ENCODE measurements at places on chromosomes 1 and 21. TPM values are rescaled to one million over a fixed set of nuclear protein-coding genes. Genes with fewer than 3 reads are reported as not detected.

DNA sequence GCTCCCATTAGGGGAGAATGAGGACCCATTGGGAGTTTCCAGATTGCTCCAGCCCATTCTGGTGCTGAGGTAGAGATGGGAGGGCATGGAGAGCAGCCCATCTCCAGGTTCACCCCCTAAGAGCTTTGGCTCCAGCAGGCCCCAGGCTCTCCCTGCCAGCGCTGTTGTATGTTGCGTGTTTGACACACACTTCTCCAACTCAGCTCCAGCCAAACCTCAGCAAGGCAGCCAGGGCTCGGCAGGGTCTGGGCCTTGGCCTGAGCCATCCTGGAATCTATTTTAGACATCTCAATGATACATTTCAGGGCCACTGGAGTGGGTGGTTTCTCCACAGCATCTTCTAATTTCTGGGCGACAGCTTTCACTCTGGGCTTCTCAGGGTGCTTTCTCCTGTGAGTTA, 117.0 kb downstream of the NAV1 start:
- no peaks in the 10 kb centered on the region for H3K36me3 ChIP-seq
- H3K4me1 ChIP-seq: peaks cover 15% of the 10 kb centered on the region
- no peaks in the 10 kb centered on the region for H3K27me3 ChIP-seq
- DNase-seq: no peak

Gene ZNF683
- 0.40 TPM for total RNA-seq

DNA sequence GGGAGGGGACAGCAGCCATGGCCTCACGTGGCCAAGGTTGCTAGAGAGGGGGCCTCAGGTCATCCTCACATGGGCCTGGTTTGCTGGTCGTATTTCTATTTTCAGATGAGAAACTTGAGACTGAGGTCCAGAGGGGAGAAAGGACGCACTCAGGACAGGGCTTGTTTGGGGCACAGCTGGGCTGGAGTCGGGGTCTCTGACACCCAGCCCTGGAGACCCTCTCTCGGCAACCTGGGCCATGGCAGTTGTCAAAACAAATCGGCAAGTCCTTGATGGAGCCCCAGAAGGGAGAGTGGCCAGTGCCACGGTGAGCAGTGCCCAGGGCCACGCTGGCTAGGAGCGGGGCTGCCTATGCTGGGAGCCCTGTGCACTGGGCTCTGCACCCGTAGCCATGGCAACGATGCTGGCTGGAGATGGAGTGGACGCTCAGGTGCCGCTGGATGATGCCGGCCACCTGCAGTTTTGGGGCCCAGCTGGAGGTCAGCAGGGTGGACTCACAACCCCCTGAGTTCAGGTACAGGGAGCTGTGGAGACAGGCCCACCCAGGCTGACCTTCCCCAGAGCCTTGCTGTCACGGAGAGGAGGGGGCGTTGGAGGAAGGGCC, 11.1 kb downstream of the LRRC3 start:
- DNase-seq: no peak
- H3K4me3 ChIP-seq: no peak overlapping the region
- H3K4me1 ChIP-seq: no peaks in the 10 kb centered on the region

Gene PRKCZ
- 149 TPM for total RNA-seq

Gene GOLT1A
- 4.1 TPM for total RNA-seq

Gene FAM177B
- 0.54 TPM for total RNA-seq

DNA sequence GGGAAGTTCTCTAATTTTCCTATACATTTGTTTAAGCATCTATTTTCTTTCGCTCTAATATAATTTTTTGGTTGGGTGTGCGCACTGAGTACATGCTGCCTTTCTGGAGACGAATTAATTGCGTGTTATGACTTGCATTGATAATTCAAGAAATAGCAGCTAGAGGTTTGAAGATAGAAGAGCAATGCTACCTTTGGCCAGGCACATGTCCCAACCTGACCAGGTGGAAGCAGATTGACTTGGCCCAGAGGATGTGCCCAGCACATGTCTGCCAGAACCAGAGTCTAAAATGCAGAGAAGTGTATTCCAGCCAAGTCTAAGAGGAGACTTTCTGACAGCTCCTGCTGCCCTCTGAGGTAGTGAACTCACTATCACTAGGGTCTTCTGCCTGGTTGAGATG, 114.3 kb downstream of the SLC35F3 start:
- no peak overlapping the region for H3K4me3 ChIP-seq
- H3K36me3 ChIP-seq: no peaks in the 10 kb centered on the region
- no peak overlapping the region for H3K27ac ChIP-seq
- no peaks in the 10 kb centered on the region for H3K4me1 ChIP-seq
- DNase-seq: no peak
- no peaks in the 10 kb centered on the region for H3K27me3 ChIP-seq

Gene SELENON
- total RNA-seq: 51.3 TPM

- H3K27me3 ChIP-seq: no peaks in the 10 kb centered on the region
- H3K4me1 ChIP-seq: no peaks in the 10 kb centered on the region
- H3K4me3 ChIP-seq: no peak overlapping the region
Measured at GRCh38 chr1:886760-887159, 37.0 kb upstream of the SAMD11 start.

- H3K27me3 ChIP-seq: no peaks in the 10 kb centered on the region
- H3K36me3 ChIP-seq: peaks cover 2% of the 10 kb centered on the region
- no peak overlapping the region for H3K27ac ChIP-seq
- no peak overlapping the region for H3K4me3 ChIP-seq
- DNase-seq: no peak
Measured at GRCh38 chr1:180312926-180313325, 82.9 kb downstream of the LHX4 start.

Gene CAMSAP2
- total RNA-seq: 51.8 TPM

Gene HEATR1
- total RNA-seq: 37.5 TPM

DNA sequence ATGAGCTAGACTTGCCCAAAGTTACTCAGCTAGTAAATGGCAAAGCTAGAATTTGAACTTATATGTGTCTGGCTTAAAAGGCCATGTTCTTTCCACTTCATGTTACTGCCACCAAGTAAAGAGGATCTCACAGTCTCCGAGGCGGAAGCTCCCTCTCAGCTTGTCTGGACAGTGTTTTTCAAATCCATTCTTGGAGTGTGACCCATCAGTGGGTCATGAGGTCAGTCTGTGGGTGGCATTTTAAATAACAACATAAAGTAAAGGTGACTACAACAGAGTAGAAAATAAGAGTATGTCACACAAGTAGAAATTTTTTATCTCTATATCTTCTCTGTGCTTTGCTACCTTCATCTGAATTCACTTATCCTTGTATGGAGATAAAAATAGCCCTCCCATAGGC, 3.2 kb upstream of the HMGB4 start:
- no peak overlapping the region for H3K27ac ChIP-seq
- no peaks in the 10 kb centered on the region for H3K4me1 ChIP-seq

DNA sequence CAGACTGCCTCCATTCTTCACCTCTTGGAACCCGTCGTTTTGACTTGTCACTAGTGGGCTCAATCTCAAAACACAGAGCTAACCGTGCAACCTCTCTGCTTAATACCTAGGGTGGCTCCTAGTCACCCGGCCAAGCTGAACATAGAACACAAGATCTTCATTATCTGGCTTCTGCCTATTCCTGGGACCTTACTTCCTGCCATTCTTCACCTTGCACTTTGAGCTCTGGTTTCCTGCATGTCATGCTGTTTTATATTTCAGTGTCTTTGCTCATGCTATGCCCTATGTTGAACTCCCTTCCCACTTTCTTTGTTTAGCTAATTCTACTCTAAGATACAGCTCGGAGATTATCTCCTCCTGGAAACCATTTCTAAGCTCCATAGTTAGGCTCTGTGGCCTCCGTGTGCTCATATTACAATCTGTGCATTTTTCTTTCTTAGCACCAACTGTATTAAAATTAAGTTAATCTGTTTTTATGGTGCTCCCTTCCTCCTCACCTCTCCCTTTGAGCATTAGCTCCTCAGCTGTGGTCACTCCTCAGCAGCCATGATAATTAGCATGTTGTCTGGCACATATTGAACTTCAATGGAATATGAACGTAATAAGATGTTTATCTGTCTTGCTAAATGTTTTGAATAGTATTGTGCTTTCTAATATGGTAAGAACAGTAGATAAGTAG, 13.1 kb downstream of the GPSM2 start:
- H3K4me1 ChIP-seq: no peaks in the 10 kb centered on the region
- no peaks in the 10 kb centered on the region for H3K36me3 ChIP-seq
- H3K4me3 ChIP-seq: no peak overlapping the region
- H3K27ac ChIP-seq: no peak overlapping the region
- no peaks in the 10 kb centered on the region for H3K27me3 ChIP-seq
- DNase-seq: no peak

DNA sequence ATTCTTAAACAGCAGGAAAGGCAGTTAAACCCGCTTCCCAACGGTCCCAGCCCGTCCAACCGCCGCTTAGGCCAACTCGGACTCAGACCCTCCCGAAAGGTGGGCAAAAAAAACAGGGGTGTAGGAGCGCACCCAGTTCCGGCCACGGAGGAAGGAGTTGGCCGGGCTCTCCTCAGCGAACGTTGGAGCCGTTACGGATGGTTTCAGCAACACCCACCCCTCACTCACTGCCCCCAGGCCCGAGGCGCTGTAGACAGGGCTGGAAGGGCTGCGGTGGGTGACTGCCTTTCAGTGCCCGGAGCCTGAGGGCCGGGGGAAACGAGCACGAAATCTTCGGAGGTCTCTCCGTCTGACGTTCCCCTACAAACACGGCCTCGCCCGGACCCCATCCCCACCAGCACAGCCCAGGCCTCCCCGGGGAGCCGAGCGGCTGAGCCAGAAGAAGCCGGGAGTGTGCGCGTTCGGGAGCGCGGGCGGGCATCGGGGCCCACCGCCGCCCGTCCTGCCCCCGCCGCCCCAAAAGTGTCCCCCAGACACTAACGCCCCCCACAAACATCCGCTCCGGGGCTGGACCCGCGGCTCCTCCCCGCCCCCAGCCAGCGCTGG, 1.3 kb downstream of the KDM5B start:
- peak overlapping the region; percentile 99 for H3K4me3 ChIP-seq
- peaks cover 4% of the 10 kb centered on the region for H3K4me1 ChIP-seq
- H3K27ac ChIP-seq: peak overlapping the region; percentile 56

DNA sequence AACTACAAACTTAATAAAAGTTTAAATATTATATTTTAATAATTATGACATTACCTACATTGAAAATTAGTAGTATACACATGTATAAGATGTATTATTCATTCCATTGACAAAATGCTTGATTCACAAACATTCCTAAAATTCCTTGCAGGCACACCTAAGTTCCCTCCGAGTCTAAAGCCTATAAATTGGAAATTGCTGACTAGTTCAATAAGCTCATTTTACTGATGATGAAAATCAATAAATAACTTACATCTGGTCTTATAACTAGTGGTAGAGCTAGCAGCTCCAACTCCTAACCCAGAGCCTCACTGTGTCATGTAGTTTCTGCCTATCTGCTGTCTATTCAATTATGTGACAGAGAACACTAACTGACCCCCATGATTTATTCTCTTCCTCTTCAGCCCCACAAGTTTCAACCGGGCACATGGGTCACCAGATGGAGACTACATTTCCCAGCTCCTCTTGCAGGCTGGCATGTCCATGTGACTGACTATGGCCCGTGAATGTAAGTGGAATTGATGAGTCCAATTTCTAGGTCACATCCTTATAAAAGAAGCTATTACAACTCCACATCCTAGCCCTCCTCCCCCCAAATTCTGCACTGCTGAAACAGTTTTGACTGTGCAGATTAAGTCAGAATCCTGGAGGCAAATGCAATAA, 29.6 kb upstream of the LRRC8D start:
- no peaks in the 10 kb centered on the region for H3K4me1 ChIP-seq
- no peak for DNase-seq
- H3K36me3 ChIP-seq: no peaks in the 10 kb centered on the region
- no peak overlapping the region for H3K27ac ChIP-seq

GRCh38 chr1:208465786-208466590, 221.8 kb upstream of the PLXNA2 start:
- H3K27me3 ChIP-seq: no peaks in the 10 kb centered on the region
- no peak for DNase-seq
- H3K4me1 ChIP-seq: no peaks in the 10 kb centered on the region
- no peak overlapping the region for H3K27ac ChIP-seq
- no peaks in the 10 kb centered on the region for H3K36me3 ChIP-seq

DNA sequence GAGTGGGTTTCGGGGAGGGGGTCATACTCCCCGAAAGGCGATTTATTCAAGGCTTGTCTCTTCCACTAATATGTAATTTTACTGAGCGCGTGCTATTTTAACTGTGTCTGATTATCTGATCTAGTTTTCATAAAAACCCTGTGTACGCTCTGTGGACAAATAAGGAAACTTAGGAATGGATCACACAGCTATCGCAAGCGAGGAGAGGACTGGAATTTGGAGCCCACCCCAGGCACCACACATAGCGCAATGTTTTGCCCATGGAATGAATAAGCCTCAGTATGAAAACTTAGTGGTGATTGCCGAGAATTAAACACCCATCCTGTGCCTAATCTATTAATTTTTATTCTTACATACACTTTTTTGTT, 9.8 kb upstream of the RAB42 start:
- H3K4me3 ChIP-seq: peak overlapping the region; percentile 27
- peak; percentile 58 for DNase-seq
- no peaks in the 10 kb centered on the region for H3K27me3 ChIP-seq

Gene C1QTNF12
- 2.5 TPM for total RNA-seq

- no peaks in the 10 kb centered on the region for H3K36me3 ChIP-seq
- no peak overlapping the region for H3K4me3 ChIP-seq
- H3K27ac ChIP-seq: no peak overlapping the region
- H3K4me1 ChIP-seq: no peaks in the 10 kb centered on the region
- H3K27me3 ChIP-seq: no peaks in the 10 kb centered on the region
Measured at GRCh38 chr1:107941123-107941522, 23.9 kb downstream of the VAV3 start.

- H3K4me3 ChIP-seq: no peak overlapping the region
- no peak overlapping the region for H3K27ac ChIP-seq
- H3K4me1 ChIP-seq: peaks cover 3% of the 10 kb centered on the region
Measured at GRCh38 chr1:172970186-172970585, 80.6 kb downstream of the TNFSF18 start.

GRCh38 chr1:71706029-71706671, 576.2 kb downstream of the NEGR1 start:
- no peaks in the 10 kb centered on the region for H3K27me3 ChIP-seq
- DNase-seq: peak; percentile 19
- no peak overlapping the region for H3K4me3 ChIP-seq
- H3K27ac ChIP-seq: no peak overlapping the region

- no peak overlapping the region for H3K4me3 ChIP-seq
- H3K4me1 ChIP-seq: no peaks in the 10 kb centered on the region
- H3K36me3 ChIP-seq: peaks cover 9% of the 10 kb centered on the region
- no peak for DNase-seq
Measured at GRCh38 chr1:235702412-235702811, 52.8 kb upstream of the GNG4 start.

Gene ZBTB8A
- 13.9 TPM for total RNA-seq

DNA sequence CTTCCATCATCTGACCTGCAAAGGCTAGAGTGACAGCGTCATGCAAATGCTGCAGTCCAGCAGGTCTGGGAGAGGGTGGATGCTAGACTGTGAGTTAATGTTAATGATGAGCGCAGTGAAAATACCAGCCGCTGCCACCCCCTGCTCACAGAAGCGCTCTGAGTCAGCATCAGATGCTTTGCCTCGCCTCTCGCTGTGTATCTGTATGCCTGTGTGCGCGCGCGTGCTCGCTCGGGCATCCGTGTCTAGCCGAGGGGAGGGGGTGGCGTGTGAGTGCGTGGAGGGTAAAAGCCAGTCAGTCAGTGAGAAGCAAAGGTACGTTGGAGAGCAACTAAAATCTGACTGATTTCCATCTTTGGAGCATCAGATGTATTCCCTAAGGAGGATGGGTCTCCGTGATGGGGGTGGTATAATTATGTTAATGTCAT, 858.7 kb downstream of the USP25 start:
- DNase-seq: peak; percentile 83
- H3K27me3 ChIP-seq: no peaks in the 10 kb centered on the region
- no peak overlapping the region for H3K4me3 ChIP-seq
- H3K4me1 ChIP-seq: no peaks in the 10 kb centered on the region
- H3K27ac ChIP-seq: peak overlapping the region; percentile 6

- no peaks in the 10 kb centered on the region for H3K27me3 ChIP-seq
- no peaks in the 10 kb centered on the region for H3K4me1 ChIP-seq
- no peak overlapping the region for H3K4me3 ChIP-seq
- no peak for DNase-seq
- H3K36me3 ChIP-seq: no peaks in the 10 kb centered on the region
Measured at GRCh38 chr1:89041721-89042120, 19.1 kb upstream of the GBP3 start.
